ENCODE measurements at places on chromosomes 5 and 9.
A peak's percentile ranks its signal among the peaks of the same experiment; 100 is the strongest.

DNA sequence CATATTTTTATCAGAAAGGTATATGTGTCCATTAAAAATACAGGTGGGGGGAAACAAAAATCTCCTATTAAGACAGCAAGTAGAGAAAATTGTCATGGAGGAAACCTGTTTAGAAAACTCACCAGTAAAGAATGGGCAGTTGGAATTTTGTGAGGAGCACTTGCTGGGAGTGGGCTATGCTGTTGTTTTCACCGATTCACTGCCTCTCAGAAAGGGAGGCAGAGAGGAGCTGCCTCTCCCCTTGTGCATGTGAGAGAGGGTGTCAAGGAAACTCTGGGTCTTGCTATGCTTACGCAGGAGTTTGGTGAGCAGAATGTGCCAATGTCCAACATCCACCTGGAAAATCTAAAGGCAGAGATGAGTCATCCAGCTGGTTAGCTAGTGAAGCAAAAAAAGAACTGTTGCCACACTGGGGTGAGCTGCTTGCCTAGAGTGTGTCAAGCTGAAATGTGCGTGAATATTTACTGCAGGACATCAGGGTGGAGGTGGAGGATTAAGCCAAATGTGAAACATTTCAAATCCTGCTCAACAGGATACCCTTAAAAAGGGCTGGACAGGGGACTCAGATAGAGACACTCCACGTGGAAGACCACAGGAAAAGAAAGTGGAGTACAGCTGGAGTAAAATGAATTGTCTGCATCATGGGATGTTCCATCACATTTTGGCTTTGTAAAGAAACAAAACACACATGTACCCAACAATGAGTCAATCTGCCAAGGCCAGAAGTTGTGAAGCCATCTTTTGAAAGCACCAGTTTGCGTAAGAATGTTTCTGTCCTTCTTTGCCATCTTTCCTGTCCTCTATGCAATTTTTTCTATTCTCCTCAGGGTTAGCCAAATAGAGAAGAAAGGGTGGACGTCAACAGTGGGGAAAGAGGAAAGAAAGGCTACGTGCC, 449.7 kb upstream of the MPDZ start:
- no peak for DNase-seq

DNA sequence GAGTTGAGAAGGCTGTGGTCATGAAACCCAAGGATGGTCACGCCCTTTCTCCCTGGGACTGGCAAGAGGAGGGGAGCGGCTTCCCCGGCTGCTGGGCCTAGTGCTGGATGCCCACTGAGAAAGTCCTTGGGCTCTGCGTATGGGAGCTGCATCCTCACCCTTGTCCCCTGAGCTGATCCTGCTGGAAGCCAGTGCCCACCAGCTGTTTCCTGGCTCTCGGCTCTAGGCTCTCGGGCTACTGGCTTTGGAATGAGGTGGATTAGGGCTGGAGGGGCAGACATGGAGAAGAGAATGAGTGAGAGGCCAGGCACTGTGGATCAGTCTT, 149.3 kb upstream of the PPP1R26 start:
- no peak for DNase-seq

GRCh38 chr5:120367896-120368634, 96.0 kb upstream of the PRR16 start:
- DNase-seq = no peak

DNA sequence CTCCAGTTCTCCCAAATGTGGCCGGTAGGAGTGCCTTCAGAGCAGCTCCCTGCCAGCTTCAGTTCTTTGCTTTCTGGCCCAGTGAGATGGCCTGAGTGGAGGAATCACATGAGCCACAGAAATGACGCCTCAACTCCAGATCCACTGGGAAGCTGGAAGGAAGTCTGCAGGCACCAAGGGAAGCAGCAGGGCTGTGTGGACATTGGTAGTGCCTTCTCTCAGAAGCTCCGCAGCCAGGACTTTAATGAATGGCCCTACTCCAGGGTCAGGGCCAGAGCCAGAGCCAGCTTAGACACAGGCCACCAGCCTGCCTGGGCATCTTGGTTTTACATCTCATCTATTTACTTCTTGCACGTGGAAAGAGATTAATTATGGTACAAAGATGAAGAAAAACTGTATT, 12.0 kb upstream of the PSMB7 start:
- no peak for DNase-seq

GRCh38 chr9:114282926-114283325, 40.0 kb upstream of the ORM1 start:
- peak; percentile 49 for DNase-seq

DNA sequence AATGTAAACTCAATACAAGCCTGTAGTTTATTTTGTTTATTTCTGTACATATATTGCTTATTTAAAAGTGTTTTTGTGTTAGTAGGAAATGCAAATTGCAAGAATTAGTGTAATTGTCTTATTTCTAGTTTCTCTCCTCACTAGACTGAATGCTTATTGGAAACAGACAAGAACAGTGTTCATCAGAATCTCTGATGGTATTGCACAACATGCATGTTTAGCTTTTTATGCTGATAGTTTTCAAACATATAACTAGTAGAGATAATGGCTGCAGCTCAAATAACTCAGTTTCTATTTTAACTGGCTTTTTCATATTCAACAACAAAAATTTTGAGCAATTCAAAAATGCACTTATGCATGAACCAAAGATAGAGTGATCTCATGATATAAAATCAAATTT, 68.8 kb upstream of the HTR4 start:
- no peak for DNase-seq

DNA sequence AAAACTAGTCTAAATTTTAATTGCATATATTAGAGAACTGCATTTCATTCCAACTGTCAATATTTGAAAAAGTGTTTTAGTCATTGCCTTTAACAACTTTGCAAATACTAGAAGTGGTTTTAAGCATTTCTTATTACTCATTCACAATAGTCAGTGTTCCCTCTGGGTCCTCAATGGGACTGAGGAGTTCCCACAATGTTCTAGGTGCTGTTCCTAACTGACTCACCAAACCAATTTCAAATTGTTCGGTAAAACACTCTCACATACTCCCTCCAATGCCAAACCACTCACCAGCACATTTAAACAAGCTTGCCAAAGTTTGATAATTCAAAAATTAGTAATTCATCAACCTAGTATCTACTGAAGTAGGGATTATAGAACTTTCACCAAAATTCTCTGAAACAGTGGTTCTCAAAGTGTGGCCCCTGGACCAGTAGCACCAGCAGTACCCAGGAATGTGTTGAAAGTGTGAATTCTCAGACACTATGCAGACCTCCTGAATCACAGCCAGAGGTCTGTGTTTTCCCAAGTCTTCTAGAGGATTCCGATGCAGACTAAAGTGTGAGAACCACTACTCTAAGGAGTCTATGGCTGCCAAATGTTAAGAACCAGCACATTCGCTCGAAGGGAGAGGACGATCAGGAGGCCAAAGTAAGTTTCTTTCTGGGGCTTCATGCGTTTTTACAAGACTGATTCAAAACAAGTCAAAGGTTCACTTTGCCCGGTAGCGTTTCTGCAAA, 72.8 kb downstream of the APBA1 start:
- DNase-seq = no peak

DNA sequence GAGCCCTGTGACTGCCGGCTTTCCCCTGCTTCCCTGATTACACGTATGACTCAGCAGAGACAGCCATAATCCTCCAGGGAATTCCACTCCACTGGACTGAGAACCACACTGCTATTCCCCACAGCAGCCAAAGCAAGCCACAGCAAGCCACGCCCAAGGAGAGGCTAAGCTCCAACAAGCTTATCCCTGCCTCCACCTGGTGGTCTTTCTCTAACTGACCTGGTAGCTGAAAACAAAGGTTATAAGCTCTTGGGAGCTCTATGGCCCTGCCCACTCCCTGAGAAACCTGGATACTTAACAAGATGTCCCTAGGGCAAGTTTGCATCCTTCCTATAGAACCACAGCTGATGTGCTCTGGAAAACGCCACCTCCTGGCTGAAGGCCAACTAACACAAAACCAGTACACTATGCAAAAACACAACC, 613.7 kb upstream of the CDH18 start:
- no peak for DNase-seq

DNA sequence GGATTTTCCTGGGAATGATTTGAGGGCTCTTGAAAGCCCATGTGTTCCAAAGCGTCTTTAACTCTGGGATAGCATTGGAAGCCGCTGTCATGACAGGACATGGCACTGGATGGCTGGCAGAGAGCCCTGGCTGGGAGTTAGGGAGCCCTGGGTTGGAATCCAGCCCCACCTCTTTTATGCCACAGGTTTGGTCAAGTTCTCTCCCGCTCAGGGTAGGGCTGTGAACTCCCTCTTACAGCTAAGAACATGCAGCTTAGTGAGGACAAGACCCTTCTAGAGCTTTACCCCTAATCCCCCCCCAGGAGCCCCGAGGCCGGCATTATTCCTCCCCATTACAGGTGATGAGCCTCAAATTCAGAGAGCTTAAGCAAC, 37.2 kb downstream of the OLFML2A start:
- no peak for DNase-seq

- DNase-seq = no peak
Observed at GRCh38 chr5:14172149-14172795, 29.1 kb downstream of the TRIO start.

DNA sequence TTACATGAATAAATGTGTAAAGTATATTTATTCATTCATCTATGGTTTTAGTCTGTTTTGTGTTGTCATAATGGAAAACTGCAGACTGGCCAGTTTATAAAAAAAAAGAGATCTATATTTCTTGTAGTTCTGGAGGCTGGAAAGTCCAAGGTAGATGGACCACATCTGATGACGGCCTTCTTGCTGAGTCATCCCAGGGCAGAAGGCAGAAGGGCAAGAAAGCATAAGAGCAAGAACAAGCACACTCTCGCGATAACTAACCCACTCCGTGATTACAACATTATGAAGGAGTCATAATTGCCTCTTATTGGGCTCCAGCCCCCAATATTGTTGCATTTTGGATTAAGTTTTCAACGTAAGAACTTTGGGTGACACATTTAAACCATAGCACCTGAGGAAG, 180.4 kb upstream of the DAB2 start:
- DNase-seq = no peak

DNA sequence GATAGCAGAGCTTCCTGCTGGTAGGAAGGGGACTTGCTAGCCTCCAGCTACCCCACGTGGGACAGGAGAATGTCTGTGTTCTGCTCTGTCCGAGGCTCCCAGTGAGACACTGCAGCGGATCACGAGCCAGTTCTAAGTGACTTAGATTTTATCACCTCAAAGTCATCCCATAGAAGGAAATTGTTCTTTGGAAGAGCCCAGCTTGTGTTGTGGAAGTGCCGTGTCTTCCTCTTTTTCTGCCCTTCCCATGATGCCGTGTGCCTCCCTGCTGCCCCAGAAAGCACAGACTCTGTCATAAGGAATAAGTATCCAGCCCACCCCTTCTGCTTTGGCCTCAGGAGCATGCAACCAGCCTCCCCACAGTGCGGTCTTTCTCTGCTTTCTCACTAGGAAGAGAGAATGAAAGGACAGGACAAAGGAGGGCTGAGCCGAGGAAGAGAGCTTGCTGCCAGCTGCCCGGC, 35.6 kb downstream of the RUFY1 start:
- DNase-seq = no peak
